Activated T-helper 1 cell treated with anti-CD3 and anti-CD28 coated beads, Interleukin-2, amount 50 U/mL, for 16 hours (primary cell): ENCODE measurements at places on chromosomes 11 and 22.

DNA sequence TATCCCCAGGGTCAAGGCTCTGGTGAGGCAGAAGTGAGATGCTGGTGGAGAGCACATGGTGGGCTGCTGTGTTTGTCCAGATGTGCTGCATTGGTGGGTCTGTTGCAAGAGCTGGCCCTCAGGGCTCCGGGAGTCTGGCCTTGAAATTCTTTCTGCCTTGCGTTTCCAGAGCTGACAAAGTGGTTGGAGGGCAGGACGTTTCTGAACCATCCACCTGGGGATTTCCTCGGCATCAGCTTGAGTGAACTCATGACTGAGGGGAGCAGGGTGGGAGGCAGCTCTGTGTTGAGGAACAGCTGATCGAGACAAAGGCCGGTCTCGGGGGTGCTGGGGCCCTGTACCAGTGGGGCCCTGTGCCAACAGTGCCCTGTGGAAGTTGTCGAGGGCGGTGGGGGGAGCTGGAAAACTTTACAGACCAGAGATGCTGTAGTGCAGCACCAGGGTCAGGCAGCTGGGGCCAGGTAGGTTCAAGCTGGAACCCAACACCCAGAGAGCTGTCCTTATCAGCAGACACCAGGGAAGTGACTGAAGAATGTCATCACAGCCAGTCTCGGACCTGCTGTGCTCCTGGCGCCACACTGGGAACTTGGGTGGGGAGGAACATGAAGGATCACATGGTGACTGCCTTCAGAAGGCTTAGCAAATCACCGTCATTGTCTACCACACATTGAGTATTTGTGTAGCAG lies 4.9 kb downstream of the TSKU start:
- no peak for DNase-seq

DNA sequence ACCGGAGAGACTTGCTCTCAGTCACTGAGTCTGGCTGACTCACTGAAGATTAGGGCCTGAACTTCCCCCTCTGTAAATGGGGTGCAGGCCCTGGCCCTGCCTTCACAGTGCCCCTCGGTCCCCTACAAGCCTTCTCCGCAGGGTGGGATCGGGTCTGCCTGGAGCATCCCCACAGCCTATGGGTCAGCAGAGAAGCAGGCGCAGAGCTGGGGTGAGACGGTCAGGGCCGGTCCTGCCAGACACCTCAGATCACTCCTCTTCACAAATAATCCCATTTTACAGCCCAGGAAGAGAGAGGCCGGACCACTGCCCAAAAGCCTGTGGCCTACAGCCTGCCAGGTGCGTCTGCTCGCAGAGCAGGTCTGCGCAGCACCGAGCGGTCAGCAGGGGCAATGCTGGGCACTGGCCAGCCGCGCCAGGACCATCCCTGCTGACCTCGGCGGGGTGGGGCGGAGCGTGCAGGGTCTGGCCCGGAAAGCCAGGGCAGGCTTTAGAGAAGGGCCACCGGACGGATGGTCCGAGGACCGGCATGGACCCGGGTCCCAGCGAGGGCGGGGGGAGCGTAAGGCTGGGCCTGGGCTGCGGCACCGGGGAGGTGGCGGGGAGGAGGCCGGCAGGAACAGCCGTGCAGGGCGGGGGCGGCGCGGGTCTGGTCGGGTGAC lies 522 bp upstream of the SEPTIN5 start:
- no peak for DNase-seq

GRCh38 chr11:6468712-6469495 lies 4.8 kb downstream of the TRIM3 start:
- no peak for DNase-seq

DNA sequence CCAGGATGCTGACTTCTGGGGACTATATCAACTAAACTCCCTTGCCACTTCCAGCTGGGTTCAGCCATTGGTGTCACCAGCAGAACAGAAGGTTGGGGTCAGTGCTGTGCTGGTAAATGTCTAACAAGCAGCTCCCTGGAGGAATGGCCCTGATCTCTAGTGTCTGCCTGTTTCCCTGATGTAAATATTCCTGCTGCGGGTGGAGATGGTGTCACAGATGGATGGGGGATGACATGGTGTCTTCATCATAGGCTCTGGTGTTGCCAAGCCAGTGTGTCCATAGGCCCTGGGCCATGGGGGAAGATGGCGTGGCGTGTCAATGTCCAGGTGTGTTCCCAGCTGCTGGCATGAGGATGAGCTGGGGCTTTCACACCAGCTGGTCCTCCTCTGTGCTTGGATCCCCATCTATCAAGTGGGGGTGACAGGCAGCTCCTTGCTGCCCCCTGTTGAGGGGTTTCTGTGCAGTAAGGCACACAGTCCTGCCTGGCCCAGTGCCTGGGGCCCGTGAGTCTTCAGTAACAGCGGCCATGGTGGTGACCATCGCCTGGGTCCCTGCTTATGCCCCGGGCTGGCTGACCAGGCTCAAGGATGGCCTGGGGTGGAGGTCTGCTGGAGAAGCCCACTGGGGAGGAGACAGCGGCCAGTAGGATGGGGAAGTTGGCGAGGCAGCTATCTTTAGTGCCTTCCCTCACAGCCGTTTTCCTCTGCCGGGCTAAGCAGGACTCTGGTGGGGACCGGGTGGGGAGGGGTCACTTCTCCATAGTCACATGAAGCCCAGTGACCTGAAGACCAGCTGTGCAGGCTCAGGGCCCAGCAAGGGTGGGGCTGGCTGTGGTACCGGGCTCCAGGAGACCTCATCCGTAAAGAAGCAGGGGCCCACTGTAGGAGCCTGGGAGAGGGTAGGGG lies 12.7 kb downstream of the RPL3 start:
- no peak for DNase-seq

DNA sequence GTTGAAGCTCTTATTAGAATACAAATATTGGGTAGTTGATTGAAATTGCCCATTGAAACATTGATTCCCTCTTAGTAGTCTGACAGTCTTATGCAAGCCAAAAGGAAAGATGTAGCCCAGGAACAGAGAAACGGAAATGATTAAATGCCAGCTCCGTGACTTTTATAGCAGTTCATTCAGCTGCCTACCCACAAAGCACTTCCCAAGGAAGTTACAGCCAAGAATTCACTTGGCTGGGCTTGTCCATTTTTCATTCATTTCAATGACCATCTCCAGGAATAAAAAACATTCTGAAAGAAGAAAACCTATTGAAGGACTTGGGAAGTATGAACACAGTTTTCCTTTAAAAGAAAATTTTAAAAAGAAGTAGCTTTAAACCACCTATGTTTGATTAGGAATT lies 62.0 kb downstream of the NCAM1 start:
- DNase-seq: no peak

GRCh38 chr11:2444821-2445745 lies at the start of gene KCNQ1:
Gene KCNQ1 (plus strand): TSS chr11:2445008. CDS start chr11:2445099, 91 bp downstream.
- no peak for DNase-seq

- no peak for DNase-seq
Measured at GRCh38 chr11:69010361-69010891, 2.6 kb downstream of the MRGPRF start.

GRCh38 chr11:90294091-90294490 lies 71.2 kb upstream of the CHORDC1 start:
- no peak for DNase-seq

GRCh38 chr11:121154486-121155314 lies 53.7 kb downstream of the TECTA start:
- DNase-seq: no peak

GRCh38 chr11:64314805-64315561 lies 2.4 kb downstream of the TRMT112 start:
- no peak for DNase-seq

DNA sequence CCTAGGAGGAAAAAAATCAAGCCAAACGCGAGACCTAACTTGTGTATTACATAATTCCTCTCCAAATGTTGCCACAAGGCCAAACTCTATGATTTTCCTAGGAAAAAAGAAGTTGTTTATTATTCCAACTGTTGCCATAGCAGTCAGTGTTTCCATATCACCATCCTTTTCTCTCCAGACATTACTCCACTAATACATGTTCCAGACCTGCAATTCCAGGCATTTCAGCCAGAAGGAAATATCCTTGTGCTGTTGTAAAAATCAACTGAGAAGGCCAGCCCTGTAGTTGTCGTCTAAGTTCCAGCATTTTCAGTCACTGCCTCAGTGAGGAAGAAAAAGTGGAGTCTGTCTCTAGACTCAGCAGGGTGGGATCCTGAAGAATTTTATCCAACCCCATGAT lies 33.1 kb upstream of the PAMR1 start:
- DNase-seq: no peak

- DNase-seq: no peak
Measured at GRCh38 chr11:46259971-46260560, 17.4 kb upstream of the CREB3L1 start.

- DNase-seq: no peak
Measured at GRCh38 chr11:108592591-108593213, 866 bp downstream of the EXPH5 start.

- DNase-seq: no peak
Measured at GRCh38 chr11:129978447-129978846, 24.2 kb downstream of the PRDM10 start.

GRCh38 chr11:10934293-10934860 lies 76.5 kb upstream of the ZBED5 start:
- no peak for DNase-seq

GRCh38 chr22:47092896-47093311 lies 330.5 kb downstream of the TBC1D22A start:
- no peak for DNase-seq

- DNase-seq: no peak
Measured at GRCh38 chr22:24393848-24394247, 33.6 kb upstream of the ADORA2A start.

DNA sequence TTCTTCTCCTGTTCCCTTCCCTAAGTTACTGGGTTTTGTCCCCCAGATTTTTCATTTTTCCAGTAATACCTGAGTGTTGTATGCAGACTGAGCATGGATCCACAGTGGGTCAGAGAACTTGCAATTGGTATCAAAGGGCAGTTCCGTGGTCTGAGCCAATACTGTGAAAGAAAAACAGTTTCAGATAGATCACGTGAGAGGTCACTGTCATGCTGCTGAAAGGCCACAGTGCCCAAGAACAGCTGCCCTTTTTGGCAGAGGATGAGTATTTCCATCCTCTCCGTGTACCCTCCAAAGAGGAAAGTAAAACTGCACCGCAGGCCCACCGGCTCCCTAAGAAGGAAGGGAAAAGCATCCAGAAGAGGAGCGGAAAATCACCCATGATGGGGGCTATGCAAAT lies 73.0 kb upstream of the TBCEL start:
- no peak for DNase-seq

- no peak for DNase-seq
Measured at GRCh38 chr11:11901929-11902328, 60.2 kb downstream of the USP47 start.

DNA sequence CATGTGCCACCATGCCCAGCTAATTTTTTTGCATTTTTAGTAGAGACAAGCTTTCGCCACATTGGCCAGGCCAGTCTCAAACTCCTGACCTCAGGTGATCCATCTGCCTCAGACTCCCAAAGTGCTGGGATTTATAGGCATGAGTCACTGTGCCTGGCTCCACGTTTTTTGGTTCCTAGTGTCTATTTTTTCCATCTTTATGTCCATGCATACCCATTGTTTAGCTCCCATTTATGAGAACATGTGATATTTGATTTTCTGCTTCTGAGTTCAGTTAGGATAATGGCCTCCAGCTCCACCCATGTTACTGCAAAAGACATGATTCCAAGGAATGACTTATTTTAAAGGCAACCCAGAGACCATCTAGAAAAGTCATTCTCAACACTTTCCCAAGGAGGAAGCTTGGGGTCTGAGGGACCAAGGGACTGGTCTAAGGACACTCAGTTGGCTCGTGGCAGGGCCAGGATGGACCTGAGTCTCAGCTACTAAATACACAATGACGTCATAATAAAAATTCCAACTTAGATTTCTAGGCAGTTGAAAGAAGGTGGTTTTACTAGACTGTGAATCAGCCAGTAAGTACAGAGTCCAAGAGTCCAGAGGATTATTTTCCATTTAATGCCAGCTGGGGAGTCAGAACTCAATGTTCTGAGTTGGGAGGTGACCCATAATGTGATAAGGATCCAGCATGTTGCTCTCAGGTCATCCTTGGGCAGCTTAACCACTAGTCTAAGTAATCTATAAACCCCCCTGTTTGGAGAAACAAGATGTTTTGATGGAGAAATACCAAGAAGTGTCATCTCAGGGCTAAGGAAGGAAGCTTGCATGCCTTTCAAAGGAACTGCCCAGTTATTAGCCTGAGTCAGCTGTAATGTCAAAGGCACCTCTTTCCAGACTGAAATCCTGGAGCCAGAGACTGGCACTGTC lies 39.4 kb downstream of the ABTB2 start:
- no peak for DNase-seq

DNA sequence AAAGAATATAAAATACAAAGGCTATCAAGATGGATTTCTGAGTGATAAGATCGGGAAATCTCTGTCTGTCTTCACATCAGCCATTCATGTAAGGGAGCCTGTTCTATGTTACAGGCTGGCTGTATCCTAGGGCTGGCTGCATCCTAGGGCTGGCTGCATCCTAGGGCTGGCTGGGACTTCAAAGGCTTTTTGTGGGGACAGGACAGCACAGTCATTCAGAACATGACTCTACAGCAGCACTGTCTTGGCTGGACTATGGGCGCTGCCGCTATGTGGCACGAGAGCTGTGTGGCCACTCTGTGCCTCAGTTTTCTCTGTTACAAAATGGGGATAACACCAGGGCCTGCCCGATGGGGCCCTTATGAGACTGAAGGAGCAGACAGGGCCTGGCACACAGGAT lies 10.2 kb downstream of the ADAMTS8 start:
- no peak for DNase-seq

DNA sequence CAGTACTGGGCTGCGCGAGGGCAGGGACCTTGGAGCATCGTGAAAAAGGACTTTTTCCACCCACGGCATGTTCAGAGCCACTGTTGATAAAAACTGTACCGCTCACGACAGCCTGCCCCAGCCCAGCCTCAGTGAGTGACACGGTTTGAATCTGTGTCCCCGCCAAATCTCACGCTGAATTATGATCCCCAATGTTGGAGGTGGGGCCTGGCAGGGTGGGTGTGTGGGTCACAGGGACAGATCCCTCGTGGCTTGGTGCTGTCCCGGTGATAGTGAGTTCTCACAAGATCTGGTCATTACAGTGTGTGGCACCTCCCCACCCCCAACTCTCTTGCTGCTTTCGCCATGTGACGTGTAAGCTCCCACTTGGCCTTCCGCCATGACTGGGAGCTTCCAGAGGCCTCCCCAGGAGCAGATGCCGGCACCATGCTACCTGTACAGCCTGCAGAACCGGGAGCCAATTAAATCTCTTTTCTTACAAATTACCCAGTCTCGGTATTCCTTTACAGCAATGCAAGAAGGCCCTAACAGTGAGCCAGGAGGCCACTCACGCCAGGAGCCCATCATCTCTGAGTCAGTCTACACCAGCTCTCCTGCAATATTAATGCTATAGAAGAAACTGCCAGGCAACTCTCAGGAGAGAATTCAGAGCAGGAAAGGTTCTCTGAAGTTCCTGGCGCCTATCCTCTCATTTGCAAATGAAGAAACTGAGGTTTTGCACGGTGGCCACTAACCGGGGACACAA lies 1.3 kb downstream of the TOLLIP start:
- no peak for DNase-seq

DNA sequence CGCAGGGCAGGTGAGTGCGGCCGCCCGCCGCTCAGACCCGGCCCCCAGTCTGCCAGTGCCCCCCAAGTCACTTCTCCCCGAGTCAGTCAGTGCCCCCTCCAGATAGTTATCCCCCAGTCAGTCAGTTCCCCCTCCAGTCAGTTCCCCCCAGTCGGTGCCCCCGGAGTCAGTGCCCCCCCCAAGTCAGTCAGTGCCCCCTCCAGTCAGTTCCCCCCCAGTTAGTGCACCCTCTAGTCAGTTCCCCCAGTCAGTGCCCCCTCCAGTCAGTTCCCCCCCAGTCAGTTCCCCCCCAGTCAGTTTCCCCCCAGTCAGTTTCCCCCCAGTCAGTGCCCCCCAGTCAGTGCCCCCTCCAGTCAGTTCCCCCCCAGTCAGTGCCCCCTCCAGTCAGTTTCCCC lies 411 bp downstream of the PPP6R2 start:
- DNase-seq: no peak

GRCh38 chr11:120254788-120255518 lies 15.0 kb downstream of the POU2F3 start:
- no peak for DNase-seq
